Upper lobe of left lung (tissue), 6 donors: ENCODE measurements at places on chromosomes 4 and X. TPM values are rescaled to one million over a fixed set of nuclear protein-coding genes. Genes with fewer than 3 reads are reported as not detected.

- DNase-seq = no peak
Measured at GRCh38 chr4:104424475-104424941, 70.2 kb downstream of the CXXC4 start.

DNA sequence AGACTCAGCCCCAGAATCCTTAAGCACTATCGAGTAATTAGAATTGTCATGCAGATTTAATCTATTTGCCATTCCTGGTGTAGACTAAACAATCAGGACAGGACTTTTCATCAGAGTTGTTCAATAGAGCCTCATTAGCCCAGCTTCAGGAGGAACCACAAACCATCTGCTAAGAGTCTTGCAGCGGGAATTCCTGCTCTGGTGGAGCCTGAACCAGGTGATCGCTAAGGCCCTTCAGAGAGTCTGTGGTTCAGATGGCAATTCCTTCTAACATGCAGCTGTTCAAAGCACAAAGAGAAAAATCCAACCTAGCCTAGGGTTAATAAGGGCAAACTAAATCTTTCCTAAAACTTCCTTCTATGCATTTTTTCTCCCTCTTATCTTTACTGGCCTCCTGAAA, 119.1 kb upstream of the CPEB2 start:
- no peak for DNase-seq

DNA sequence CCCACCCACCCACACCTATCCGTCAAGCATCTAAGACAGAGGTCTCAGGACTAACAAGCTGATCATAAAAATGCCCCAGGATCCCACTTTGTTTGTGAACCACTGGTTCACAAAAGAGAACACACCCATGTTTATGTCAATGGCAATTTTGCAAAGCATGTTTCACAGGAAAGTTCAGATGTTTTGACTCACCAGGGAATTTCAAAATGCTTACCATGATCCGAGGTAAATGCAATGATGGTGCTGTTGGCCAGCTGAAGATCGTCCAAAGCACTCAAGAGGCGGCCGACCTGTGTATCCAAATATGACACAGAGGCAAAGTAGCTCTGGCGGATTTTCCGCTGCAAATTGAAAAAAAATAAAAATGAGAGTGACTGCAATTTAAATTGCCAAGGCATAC, 15.0 kb downstream of the IDS start:
- DNase-seq = no peak

GRCh38 chrX:8033175-8033574, 106.0 kb upstream of the PNPLA4 start:
- DNase-seq = no peak

Gene GYG2
- 1.0 TPM for total RNA-seq

Gene TKTL2
- total RNA-seq = not detected
